ENCODE measurements at places on chromosomes 6 and 20.
A peak's percentile ranks its signal among the peaks of the same experiment; 100 is the strongest.

DNA sequence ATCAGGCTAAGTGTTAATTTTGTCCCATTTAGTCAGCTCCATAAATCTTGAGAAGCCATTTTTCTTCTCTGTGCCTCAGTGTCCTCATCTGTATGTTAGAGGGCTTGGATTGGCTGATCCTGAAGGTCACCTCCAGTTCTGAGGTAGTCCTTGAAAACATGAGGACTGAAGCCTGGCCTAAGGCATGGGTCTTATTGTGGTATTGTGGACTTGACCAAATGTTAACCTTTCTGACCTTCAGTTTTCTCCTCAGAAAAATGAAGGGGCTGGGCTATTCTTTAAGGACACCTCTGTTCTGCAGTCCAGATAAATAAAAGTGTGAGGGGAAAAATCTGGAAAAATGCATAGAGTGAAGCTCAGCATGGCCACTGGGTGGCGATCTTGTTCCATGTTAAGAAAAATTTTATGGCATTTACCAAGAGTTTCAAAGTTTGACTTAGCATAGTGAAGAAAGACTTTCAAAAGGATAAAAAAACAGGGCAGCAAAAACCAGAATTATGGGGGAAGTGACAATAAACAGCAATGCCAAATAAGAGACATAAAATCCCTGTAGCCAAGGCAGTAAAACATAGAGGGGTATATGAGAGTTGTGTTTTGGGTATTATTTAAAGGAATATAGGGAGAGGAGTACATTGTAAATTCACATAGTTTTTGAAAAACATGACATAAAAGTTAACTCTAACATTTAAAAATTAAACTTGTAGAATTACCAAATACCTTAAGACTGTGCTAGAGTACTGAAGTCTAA lies 13.2 kb upstream of the TFB1M start:
- DNase-seq = peak; percentile 30

DNA sequence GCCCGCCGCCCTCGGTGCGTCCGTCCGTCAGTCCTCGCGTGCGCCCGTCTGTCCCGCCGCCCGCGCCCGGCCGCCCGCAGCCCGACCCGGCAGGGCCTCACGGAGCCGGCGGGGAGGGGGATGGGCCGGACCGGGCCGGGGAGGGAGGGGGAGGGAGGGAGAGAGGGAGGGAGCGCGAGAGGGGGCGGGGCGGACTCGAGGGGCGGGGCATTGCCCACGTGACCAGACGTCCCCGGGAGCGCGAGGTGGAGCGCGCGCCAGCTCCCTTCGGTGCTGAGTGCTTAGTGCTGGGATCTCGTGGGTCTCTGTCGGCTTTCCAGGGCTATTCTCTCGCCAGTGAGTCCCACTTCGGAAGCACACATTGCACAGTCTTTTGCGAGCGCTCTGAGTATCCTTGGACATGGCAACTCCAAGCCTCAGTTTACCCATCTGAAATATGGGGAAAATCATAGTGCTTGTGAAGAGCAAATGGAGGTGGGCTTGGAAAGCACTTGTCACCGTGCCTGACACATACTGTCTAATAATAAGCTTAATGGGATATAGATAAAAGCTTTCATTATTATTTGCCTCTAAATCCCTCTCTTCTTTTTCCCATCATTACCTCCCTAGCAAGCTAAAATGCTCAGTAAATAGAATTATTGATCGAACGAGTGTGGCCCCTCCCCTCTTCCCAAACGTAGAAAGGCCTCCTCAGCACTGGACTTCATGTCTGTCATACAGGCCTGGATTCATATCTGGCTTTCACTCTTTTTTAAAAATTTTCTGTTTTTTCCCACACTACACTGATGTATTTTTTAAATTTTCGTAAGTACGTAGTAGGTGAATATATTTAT lies at the start of gene NCOA6:
Gene NCOA6 (minus strand): TSS at position 122 of the 833 bp plus-strand sequence. CDS start 43,296 bp downstream, outside the sequence.
- DNase-seq = peak; percentile 84

GRCh38 chr6:30206152-30206551 lies 7.1 kb downstream of the TRIM26 start:
- no peak for DNase-seq

DNA sequence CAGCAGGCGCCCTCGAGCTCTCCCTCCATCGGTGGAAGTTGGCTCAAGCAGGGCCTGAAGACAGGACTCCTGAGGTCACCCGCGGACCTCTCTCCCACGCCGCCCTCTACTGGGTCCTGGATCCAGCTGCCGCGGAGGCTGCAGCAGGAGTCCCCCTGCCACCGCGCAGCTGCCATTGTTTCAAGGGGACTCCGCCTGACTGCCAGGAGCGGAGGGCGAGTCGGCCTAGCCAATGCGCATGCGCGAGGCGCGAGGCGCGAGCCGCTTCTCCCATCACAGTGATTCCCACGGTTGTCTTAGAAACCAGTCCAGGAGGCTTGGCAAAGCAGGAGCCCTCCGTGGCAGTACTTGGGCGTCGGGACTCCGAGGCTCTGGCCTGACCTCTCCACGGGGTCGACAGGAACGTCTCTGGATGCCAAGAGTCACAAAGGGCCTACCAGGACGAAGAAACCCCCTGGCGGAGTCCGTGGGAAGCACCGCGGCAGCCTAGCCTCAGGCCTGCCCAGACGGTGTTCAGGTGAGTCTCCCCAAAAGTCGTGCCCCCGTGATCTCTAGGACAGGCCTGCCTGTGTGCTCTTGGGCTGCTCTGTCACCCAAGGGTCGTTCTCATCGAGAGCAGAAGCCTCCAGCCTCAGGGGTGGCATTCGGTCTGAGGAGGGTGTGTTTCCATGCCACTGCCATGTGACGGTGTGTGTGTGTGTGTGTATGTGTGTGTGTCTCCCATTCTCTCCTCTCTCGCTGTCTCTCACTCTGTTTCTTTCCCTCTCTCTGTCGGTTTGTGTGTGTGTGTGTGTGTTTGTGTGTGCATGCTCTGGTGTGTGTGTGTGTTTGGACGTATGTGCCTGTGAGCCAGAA lies 290.6 kb upstream of the ZNF337 start:
- peak; percentile 72 for DNase-seq

- DNase-seq = no peak
These were observed 651.3 kb downstream of the KIF16B start for GRCh38 chr20:15921930-15922329.

- no peak for DNase-seq
These were observed 22.7 kb upstream of the SCRT2 start for GRCh38 chr20:698276-698675.

- no peak for DNase-seq
These were observed 5.2 kb downstream of the BCAS4 start for GRCh38 chr20:50799890-50800550.

GRCh38 chr6:125886021-125886420 lies 70.5 kb upstream of the HINT3 start:
- DNase-seq = no peak

GRCh38 chr20:4592316-4593148 lies 129.2 kb upstream of the PRND start:
- DNase-seq = peak; percentile 16

GRCh38 chr6:313087-313486 lies 20.8 kb downstream of the DUSP22 start:
- DNase-seq = no peak

- DNase-seq = no peak
These were observed 12.8 kb upstream of the ULBP3 start for GRCh38 chr6:150081702-150082101.

- no peak for DNase-seq
These were observed 11.3 kb downstream of the NPEPL1 start for GRCh38 chr20:58703765-58704371.

DNA sequence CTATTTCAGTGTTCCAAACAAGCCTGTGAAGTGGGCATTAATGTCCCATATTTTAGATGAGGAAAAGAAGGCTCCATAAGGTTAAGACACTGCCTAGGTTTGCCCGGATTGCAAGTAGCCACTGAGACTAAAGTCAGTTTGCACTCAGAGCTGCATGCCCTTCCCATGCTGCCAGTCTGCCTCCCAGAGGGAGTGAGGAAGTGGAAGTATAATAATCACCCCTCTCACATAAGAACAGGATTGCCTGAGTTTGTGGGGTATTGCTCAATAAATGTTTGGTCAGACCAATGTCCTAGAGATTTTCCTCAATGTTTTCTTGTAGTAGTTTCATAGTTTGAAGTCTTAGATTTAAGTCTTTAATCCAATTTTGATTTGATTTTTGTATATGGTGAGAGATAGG lies 43.9 kb upstream of the CLIC5 start:
- DNase-seq = no peak

DNA sequence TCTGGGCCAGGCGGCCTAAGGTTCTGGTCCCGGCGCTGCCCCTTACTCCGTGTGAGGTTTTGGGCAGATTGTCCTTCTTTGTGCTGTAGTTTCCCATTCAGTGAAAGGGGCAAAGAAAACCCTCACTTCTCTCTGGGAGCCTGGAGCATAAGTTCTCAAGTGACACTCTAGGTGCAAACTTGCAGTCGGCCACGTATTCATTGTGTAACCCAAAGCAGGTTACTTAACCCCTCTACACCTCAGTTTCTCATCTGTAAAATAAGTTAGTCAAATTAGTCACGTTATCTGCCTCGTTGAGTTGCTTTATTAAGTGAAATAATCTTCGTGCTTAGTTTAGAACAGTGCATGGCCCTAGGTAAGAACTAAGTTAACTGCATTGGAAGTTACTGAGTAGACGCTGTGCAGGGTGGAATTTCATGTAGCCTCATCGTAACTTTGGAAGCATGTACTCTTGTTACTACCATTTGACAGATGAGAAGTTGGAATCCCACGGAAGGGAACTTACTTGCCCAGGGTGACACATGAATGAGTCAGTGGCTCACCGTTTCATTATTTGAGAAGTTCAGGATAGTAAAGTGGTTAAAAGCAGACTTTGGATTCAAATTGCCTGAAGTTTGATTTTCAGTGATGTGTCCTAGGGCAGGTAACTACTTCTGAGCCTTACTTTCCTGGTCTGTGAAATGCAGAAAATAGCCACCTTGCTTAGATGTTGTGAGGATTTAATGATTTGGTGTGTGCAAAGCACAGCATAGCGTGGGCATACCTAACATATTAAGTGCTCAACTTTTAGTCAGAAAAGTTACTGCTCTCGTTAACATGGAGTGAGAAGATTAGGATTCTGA lies 556 bp upstream of the MROH8 start:
- no peak for DNase-seq

DNA sequence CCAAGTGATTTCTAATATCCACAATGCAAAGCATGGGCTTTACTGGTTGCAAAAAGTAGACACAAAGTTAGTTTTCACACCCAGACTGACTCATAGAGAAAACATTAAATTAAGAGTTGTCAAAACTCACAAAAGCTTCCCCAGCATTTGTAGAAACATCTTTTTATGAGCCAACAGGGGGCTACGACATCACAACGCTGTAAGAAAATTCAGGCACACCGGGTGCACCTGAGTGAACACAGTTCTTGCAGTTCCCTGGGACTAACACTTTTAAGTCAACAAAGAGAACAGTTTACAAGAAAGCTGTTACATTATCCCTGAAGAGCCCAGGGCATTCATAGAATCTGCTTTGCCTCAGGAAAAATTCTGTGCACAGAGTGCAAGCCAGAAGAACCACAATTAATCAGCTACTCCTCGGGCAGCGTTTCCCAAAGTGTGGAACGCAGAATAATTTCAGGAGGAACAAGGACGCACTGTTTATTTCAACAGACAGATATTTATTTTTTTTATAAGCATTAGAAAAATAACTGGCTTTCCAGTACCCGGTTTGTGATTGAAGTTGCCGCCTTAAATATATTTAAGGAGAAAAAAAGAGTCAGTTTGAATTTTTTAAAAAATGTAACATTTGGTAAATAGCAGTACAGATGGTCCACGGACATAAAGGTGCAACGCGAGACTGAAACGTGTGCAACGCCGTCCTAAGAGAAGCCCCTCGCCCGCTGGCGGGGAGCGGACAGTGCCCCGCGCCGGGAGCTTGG lies 1.2 kb downstream of the NCOA5 start:
- DNase-seq = no peak

- no peak for DNase-seq
These were observed 4.0 kb downstream of the LY6G6F start for GRCh38 chr6:31710523-31711219.

- DNase-seq = no peak
These were observed 645.5 kb downstream of the GRIK2 start for GRCh38 chr6:102038964-102039363.

DNA sequence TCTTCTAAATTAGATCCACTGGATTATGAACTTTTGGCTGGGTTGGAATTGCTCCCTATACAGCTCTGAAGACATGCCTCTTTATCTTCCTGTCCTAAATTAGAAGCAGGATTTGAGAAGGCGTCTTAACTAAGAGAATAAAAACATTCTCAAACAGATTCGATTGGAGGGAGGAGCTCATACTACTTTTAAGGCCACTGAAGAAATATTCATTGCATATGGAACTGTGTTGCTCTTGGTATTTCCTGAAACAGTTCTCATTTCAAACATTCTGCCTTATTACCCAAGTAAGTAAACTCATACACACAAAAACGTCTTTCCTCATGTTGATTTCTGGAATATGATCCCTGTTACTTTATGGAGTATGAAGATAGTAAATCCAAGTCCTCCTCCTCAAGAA lies 519.7 kb upstream of the CDH4 start:
- no peak for DNase-seq

DNA sequence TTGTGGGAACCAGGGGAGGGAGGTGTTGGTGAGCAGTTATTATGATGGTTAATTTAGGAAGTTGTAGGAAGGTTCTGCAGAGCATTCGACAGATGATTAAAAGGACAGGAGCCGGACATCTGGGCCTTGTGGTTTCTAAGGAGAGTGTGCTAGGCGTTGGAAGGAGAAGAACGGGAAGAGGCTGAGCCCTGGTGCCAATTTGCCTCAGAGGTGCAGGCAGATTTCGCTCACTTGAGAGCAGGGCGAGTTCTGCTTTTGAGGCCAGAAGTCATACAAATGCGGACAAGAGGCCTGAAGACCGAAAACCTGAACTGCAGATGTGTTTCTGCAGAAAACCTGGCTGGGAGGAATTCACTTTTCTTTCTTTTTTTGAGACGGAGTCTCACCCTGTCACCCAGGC lies 30.5 kb upstream of the RPS6KA2 start:
- no peak for DNase-seq

- DNase-seq = no peak
These were observed 41.2 kb downstream of the TMEM200A start for GRCh38 chr6:130407032-130407431.

DNA sequence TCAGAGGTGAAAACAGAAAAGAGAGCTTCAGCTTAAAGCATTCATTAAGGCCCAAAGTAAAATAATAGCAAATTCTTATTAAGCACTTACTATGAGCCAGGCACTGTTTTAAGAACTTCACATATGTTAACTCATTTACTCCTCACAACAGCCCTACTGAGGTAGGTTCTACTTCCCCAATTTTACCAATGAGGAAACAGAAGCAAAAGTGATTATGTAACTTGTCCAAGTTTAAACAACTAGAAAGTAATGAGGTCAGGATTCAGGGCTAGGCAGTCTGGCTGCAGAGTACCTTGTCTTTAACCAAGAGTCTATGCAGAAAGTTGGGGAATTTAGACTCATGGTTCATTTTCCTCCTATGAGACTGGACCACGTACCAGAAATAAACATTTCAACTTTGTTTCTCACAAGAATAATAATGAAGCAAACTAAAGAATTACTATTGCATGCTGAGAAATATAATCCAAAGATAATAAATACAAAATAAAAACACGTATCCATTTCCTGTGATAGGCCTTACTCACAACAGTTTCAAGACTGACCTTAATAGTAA lies 3.8 kb downstream of the COL21A1 start:
- no peak for DNase-seq
